ENCODE measurements at places on chromosomes 12 and 14.

- DNase-seq, result no peak
Observed at GRCh38 chr12:50641566-50641965, 122.3 kb upstream of the ATF1 start.

- no peak for DNase-seq
Observed at GRCh38 chr12:94080341-94081009, 67.9 kb upstream of the PLXNC1 start.

- DNase-seq, result no peak
Observed at GRCh38 chr12:10551375-10551774, 45.7 kb downstream of the EIF2S3B start.

DNA sequence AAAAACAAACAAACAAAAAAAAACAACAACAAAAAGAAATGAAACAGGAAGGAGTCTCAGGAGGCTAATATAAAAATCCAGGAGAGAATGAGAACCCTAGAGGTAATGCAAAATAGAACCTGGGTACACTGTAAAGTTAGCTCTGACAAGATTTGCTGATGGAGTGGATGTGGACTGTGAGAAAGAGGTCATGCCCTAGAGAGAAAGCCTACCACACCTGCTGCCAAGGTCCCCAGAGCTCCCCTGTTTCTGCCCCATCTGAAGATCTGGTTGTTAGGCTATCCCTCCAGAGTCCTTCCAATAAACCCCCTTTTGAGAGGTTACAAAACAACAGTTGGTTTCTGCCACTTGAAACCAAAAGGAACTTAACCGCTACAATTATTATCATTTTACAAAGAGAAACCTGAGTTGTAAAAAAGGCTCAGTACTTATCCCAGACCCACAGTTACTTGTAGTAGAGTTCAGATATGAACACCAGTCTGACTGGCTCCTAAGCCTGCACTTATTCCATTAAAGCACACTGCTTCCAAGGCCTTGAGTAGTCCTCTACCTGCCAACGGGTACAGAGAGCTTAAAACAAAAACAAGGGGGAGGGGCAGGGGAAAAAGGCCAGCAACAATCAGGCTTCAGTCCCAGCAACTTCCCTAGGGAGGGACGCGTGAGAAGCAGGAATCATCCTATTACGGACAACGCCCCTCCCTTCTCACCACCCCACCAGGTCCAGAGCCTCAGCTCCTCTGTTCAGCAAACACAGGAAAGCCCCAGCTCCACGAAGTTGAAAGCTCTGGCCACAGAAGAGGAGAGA is 27.7 kb downstream of the PPP1R13B start:
- DNase-seq, result no peak

DNA sequence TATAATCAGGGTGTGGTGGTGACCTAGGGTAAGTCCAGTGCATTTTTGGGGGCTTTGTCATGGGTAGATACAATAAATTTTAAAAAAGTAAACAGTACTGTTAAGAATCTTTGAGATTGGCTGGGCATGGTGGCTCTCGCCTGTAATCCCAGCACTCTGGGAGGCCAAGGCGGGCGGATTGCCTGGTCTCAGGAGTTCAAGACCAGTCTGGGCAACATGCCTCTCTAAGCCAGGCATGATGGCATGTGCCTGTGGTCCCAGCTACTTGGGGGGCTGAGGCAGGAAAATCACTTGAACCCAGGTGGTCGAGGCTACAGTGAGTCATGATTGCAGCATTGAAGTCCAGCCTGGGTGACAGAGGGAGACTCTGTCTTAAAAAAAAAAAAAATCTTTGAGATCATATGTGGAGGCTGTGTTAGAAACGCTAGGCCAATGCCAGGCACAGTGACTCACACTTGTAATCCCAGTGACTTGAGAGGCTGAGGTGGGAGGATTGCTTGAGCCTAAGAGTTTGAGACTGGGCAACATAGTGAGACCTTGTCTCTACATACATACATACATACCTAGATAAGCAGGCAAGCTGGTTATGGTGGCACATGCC is 67.7 kb downstream of the PRKCH start:
- DNase-seq, result no peak

DNA sequence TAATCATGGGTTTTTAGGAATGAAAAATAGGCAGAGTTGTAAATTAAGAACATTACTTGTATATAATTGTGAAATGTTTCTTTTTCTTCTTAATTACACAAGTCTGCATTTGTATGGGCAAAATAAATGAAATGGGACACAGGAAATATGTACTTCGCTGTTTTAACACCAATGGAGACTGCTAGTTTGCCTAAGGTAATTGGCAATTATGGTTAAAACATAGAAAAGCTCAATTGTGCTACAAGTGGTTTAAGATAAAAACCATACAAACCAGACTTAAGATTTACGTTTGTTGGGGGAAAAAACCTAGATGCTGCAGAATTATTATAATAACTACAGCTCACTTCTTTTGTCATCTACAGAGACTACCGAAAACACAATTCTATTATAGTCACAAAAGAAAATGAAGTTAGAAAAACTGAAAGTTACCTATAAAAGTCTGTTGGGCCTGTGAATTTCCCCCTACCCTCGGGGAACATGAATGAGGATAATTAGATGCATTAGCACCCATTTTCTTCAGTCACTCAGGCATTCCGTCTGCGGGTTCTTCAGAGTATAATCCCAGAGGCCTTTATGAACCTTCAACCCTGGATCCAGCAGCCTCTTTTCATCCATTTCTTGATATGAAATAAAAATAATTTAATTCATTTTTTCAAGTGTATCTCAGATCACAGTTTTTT is 37.2 kb downstream of the BTBD7 start:
- no peak for DNase-seq

- DNase-seq, result no peak
Observed at GRCh38 chr14:94770251-94770749, 387 bp upstream of the GSC start.

GRCh38 chr14:74685921-74686678 is 26.8 kb downstream of the AREL1 start:
- DNase-seq, result no peak

DNA sequence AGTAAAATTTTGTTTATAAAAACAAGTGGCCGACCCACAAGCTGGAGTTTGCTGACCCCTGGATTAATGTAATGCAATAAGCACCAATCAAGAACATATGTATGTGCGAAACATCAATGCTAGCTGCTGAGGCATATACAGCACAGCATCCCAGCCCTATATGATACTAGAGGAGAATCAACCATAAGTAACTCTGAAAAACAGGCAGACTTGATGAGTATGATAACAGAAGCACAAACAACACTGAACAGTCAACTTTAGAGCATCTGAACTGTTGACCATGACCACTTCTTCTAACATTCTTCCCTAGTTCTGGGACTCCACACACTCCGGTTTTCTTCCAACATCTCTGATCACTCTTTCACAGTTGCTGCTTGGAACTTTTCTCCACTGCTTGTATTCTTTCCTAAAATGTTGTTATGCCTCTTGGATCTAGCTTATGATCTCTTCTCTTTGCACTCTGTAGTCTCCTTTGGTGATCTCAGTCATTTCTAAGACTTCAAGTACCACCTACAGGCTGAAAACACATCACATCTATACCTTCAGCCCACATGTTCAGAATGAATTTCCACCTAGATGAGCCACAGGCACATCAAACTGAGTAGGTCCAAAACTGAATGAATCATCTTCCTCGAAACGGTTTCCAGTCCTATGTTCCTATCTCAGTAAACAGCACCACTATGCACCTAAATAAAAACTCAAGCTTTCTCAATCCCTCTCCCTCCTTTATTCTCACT is 57.2 kb downstream of the STXBP6 start:
- DNase-seq, result no peak

GRCh38 chr12:38269897-38270296 is 46.7 kb upstream of the ALG10B start:
- no peak for DNase-seq

DNA sequence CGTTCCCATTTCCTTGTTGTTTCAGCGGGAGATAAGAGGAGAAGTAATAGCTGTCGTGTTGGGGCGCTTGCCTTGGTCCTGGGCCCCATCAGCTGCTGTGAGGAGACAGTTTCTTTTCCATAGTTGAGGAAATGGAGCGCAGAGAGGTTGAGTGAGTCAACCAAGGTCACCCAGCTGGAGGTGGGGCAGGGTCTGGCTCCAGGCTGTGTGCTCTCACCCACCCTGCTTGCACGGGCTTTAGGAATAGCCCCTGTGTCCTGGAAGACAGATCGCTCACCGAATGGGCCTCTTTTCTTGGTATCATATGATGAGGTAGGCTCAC is 165.7 kb upstream of the RTL1 start:
- no peak for DNase-seq

GRCh38 chr12:107990325-107990724 is 138.8 kb upstream of the WSCD2 start:
- DNase-seq, result peak; percentile 9

- DNase-seq, result peak; percentile 3
Observed at GRCh38 chr14:34340025-34340625, 121.9 kb downstream of the SPTSSA start.

DNA sequence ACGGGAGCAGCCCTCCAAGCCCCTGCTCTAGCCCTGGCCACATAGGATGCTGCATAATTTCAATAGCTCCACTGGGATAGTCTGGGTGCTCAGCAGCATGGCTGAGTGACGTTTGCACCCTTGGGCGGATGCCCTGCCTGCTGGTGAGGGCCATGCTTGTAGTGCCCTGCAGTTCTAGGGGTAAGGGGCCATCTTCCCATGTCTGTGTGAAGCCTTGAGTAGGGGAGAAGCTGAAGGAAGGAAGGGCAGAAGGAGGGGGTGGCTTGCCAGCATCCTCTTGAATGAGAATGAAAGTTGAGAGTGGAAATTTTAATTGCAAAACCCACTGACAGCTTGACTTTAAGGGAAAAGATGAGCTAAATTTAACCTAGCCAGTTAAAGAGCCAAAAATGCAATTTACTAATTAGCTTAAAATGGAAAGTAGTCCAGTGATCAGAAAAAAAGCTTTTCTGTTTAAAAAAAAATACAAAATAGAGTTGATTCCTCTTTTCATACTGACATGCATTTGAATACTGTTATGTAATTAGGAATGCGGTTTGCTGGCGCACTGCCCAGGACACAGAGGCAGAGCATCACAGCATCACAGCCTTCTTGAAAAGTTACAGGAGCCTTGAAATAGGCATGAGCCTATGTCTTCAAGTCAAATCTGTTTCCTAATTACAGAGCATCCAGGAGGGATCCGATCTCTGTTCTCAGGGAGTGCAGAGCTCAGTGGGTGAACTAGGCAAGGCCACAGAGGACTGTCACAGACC is 18.5 kb upstream of the EML1 start:
- DNase-seq, result no peak

DNA sequence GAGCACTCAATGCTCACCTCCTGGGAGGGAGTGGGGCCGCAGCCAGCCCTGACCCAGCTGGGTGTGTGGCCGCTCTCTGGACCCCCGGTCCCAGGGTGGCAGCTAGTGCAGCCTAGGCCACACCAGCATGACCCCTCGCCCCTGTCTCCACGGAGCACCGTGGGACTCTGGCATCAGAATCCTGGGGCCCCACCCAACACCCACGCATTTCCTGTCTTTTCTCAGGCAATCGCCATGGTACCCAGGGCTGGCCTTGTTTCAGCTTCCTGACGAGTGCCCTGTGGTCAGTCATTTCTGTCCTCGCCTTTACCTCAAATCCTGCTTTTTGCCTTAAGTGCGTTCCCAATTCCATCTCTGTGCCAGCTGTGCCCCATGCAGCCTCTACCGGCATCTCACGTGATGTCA is 15.9 kb downstream of the PACS2 start:
- peak; percentile 14 for DNase-seq

DNA sequence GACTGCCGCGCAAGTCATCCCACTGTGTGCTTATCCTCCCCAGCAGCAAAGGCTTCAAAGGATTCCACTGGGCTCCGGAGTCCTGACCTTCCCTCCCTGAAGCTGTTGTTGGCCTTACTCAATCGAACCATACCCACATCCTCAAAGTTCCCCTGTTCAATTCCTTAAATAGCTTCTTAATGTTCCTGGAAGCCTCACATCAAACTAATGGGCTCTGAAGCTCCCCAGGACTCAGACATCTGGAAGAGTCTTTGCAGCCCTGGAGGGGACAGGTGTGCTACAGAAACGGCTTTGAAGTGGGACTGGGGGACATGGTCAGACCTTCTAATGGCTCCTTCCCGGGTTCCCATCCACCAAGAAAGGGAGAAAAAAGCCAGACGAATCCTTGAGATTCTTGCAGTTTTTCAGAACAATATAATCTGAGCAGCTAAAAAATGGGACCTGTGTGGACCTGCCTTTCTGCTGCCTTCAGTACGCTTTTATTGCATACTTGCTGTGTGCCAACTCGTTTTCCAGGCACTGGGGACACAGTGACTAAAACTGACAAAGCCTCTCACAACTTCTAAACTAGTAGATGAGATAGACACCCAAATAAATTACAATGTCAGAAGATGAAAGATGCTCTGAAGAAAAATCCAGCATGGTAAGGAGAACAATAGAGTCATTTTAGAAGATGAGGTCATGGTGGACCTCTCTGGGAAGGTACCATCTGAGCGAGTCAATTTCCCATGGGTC is 204.5 kb downstream of the MON2 start:
- DNase-seq, result no peak

GRCh38 chr12:2413301-2413700 is 360.5 kb downstream of the CACNA1C start:
- DNase-seq, result no peak

GRCh38 chr14:61111209-61111665 is 130.2 kb downstream of the SLC38A6 start:
- DNase-seq, result no peak

- no peak for DNase-seq
Observed at GRCh38 chr14:43901911-43902673, 605.0 kb downstream of the FSCB start.

GRCh38 chr14:36717363-36717762 is 55.7 kb downstream of the PAX9 start:
- DNase-seq, result no peak

GRCh38 chr14:68774771-68775613 is 17.9 kb downstream of the ZFP36L1 start:
- DNase-seq, result peak; percentile 26

DNA sequence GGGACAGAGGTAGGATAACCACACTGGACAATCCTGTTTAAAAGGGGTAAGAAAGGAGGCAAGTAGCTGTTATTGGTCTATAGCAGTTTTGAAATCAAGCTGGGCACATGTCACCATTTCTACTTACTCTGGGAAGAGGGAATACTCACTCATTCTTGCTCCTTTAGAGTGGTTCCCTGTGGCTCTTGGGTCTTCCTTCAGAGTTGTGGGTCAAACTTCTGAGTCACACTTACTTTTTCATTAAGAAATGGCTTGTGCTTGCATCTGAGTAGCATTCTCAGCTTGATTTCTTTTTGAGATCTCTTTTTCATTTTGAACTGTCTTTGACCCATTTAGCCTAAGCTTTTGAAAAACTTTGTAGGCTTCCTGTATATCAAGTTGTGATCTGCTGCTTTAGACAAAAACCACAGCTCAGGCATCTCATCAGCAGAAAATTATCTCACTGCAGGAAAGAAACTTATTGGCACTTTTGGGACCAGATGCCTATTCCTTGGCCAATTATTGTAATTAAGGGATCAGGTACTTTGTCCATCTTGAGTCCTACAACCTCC is 122.2 kb downstream of the AEBP2 start:
- DNase-seq, result no peak

DNA sequence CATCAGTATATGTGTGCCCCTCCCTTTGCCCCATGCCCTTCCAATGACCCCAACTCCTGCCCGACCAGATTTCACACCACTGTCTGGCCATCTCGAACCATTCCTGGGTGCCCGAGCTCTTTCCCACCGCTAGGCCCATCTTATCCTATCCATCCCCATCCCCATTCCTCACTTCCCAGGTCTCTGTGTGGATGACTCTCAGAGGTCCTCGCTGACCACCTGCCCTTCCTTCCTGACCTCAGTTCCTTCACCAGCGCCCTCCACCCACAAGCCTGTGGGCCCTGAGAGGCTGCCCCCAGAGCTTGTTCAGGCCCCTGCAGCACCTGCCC is 49.1 kb downstream of the CYP46A1 start:
- DNase-seq, result no peak

All from RKO (cell line).